ENCODE measurements at places on chromosomes 12 and 14. TPM values are rescaled to one million over a fixed set of nuclear protein-coding genes. Genes with fewer than 3 reads are reported as not detected.

GRCh38 chr12:31868965-31869364 is 90.2 kb upstream of the RESF1 start:
- peak; percentile 84 for DNase-seq

GRCh38 chr12:65699251-65699650 is 125.0 kb upstream of the HMGA2 start:
- peak; percentile 15 for DNase-seq

DNA sequence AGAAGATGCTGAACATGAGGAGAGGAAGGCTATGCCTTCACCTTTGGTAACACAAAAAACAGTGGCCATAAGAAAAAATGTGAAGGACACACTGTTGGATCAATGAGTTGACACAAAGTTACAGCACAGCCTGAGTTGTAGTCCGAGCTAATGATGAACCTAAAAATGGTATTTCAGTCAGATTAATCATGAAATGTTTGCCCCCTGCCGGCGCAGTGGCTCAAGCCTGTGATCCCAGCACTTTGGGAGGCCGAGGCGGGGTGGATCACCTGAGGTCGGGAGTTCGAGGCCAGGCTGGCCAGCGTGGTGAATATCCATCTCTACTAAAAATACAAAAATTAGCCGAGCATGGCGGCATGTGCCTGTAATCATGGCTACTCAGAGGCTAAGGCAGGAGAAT is 1.3 kb upstream of the CAPRIN2 start:
- DNase-seq = no peak

The COA8 gene
- total RNA-seq = 23.2 TPM

DNA sequence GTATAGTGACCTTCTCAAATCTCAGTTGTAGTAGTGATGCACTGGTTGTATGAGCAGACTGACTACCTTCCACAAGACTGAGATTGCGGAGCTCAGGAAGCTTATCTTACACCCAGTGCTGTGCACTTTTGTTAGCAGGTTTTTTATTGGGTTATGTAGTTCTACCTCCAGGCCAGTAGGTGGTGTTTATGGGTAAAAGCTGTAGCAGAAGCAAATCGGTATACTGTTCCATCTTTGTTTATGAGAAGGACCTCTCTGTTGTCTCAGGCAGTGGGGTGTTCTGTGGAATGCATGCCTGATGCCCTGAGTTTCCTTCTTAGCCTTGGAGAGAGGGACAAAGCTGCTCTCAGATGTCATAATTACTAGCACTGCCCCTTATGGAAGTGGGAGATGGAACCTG is 217.8 kb downstream of the LRFN5 start:
- DNase-seq = no peak

GRCh38 chr12:94636462-94637085 is 13.8 kb downstream of the TMCC3 start:
- no peak for DNase-seq

DNA sequence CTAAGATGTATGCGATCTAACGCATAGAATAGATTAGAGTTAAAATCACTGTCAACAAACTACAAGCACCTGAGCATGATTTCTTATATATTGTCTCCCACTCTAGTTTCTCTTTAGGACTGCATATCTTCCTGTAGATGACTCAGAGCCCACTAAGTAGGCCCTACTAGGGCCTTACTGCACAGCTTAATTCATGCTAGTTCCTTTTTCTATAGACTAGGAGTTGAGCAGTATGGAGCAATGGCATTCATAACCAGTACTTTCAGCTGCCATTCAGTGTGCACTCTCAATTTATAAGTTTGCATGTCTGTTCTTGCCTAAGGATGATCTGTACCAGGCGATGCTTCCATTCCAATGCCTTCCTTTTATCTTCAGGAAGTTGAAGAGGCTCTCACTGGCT is 103.5 kb downstream of the METTL25 start:
- no peak for DNase-seq

GRCh38 chr14:72945356-72946027 is 19.2 kb downstream of the DCAF4 start:
- DNase-seq = no peak

The OS9 gene
- 156 TPM for total RNA-seq

GRCh38 chr12:107654873-107655272 is 30.7 kb upstream of the PWP1 start:
- no peak for DNase-seq

DNA sequence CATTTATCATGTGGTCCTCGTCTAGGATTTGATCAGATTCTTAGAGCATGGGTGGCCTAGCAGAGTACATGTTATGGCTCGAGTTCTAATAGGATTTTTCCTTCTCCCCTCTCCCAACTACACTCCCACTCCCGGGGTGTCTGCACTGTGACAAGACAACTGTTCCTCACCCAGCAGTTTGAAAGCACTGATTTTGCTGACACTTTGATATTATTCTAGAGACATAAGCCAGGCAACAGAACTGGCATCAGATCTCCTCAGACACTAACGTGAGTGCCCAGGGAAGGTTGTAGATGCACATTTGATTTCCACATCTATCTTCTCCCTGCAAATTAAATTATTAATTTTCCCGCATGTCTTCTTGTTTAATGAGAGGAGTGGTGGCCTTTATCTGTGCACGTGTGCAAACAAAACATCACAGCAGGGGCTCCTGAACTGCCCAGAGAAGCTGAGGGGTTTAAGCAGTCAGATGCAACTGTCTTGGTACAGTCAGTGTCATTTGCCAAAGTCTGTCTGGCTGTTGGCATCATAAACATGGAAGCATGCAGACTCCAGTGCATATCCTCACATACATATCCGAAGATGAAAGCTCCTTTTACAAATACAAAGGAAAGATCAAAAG is 491.8 kb downstream of the NPAS3 start:
- no peak for DNase-seq

DNA sequence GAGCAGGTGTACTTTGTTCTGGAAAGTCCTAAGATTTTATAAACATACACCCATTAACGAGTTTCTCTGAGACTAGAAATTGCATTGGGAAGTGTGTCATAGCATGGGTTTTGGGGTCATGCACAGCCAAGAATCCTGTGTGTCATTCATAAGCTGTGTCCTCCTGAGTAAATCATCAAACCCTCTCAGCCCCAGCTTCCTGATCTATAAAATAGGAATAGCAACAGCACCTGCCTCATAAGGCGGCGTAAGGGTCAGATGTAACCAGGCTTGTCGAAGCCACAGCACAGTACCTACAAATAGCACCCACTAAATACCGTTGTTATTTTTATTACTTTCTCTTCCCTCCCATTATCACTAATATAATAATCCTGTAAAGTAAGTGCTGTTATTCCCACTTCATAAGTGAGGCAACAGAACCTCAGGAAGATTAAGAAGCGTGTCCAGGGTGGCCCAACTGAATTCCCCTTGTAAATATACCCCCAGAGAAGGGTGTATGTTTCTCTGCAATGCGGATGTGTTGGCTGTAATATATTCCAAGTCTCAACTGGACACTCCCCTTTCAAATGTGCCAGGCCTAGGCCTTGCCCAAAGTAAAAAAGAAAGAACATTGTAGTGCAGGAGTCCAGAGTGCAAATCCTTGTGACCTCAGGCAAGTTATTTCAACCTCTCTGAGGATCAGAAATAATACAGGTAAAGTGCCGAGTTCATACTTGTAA is 188.3 kb upstream of the BCL2L14 start:
- DNase-seq = no peak

GRCh38 chr12:108972358-108972757 is 48.5 kb downstream of the SVOP start:
- peak; percentile 19 for DNase-seq

GRCh38 chr12:41339784-41340183 is 151.7 kb downstream of the PDZRN4 start:
- no peak for DNase-seq

- no peak for DNase-seq
These were observed 18.5 kb upstream of the CD9 start for GRCh38 chr12:6181583-6182278.

DNA sequence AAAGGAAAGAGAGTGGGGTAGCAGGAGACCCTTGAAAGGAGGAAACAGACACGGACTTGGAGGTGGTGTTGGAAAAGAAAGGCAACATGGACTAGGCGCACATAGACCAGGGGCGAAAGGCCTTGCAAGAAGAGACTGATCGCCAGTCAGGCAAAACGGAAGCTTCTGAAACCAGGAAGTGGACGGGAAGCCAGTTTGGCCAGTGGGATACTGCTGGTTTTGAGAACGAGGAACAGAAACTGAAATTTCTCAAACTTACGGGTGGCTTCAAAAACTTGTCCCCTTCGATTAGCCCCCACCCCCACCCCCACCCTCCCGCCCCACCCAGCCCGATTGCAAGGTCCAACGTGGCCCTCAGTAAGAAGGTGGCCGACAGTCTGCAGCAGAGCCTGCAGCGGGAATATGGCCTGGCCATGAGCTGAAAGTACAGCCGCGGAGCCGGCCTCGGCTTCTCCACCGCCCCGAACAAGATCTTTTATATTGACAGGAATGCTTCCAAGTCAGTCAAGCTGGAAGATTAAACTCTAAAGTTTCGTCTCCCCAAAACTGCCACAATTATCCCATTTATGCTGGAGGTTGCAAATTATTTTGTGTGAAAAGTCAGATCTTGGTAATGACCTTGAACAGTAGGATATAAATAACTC is 364.7 kb downstream of the BCAT1 start:
- DNase-seq = no peak

The P2RX7 gene
- 3.1 TPM for total RNA-seq

The BCL11B gene
- total RNA-seq = under 0.01 TPM

- DNase-seq = no peak
These were observed 19.5 kb downstream of the KCNA5 start for GRCh38 chr12:5063149-5063548.

GRCh38 chr14:100374270-100374669 is 51.1 kb downstream of the SLC25A47 start:
- no peak for DNase-seq

DNA sequence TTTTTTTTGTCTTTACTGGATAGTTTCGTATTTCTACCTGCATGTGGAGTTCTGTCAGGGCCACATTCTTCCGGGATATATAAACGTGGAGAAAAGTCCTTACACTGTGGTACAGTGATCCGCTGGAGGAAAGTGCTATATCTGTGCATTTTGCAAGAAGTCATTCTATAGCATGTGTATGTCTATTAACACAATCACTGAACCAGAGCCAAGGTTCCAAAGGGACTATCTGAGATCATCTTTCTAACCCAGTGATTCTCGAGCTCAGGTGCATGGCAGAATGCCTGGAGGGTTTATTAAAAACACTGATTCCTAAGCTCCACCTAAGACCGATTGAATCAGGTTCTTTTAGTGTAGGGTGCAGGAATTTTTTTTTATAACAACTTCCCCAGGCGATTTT is 354.0 kb downstream of the NRXN3 start:
- no peak for DNase-seq

DNA sequence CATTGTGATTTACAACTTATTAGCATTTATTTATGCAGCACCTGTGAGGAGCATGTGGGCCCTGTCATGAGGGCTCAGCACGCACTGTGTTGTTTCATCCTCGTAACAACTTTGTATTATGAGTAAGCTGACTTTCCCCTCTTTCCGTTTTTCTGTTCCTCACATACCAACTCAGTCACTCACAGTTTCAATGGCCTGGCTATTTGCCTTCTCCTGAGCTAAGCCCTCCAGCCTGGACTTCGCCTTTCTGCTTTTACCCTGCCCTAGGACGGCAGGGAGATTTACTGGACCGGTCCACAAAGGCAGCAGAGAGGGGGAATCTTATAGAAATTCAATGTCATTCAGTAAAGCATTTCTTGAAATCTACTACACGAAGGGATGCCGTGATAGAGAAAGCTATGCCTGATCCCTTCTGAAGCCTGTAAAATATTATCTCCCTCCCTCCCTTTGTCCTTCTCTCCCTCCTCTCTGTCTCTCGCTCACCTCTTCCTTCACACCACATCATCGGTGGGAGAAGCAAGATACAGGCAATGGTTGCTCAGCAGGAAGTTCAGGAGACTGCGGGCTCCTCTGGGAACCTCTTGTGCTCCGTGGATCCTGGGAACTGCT is 219.2 kb upstream of the TBX3 start:
- DNase-seq = no peak

The PRPF40B gene
- 1.5 TPM for total RNA-seq

- DNase-seq = peak; percentile 96
These were observed 54.4 kb downstream of the SPPL3 start for GRCh38 chr12:120849765-120850164.

The GRIP1 gene
- not detected for total RNA-seq

GRCh38 chr12:46546634-46547273 is 174.2 kb upstream of the SLC38A2 start:
- DNase-seq = no peak

DNA sequence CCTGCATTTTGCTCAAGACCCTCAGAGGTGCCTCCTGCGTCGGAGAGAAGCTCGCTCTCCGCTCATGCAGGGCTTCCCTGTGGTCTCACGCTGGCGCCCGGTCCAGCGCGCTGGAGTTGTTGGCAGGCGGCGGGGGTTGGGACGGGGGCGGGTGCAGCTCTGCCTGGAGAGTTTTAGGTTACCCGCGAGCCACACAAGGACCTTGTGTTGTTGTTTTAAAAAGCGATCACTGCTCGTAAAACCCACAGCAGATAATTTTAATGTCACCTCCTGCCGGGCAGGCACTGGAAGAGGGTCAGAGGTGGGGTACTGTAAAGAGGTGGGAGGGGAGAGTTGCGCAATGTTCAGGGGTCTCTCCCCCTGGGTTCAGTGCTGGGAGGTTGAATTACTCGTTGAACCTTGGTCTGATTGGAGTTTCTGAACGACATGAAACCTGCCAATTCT is 850 bp downstream of the SMOC1 start:
- DNase-seq = no peak

- no peak for DNase-seq
These were observed 31.1 kb downstream of the SH2B3 start for GRCh38 chr12:111436811-111437210.

DNA sequence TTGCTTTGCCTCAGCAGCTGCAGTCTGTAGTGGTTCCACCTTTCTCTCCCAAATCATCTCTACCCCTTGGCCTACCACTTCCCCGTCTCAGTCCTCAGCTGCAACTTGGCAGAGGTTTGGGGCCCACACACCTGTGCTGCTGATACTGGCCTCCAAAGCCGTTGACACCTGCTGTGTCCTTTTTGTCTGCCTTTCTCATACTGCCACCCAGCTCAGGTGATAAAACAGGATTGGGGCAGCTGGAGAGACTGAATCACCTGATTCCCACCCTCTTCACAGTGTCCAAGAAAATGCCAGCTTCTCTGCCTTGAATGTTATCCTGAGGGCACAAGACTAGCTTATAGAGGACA is 103.7 kb downstream of the ETV6 start:
- DNase-seq = no peak

- DNase-seq = peak; percentile 50
These were observed 890 bp downstream of the SPTLC2 start for GRCh38 chr14:77615361-77616132.

- no peak for DNase-seq
These were observed 428.2 kb downstream of the RAD51B start for GRCh38 chr14:68247676-68248268.

The RNF34 gene
- total RNA-seq = 116 TPM

DNA sequence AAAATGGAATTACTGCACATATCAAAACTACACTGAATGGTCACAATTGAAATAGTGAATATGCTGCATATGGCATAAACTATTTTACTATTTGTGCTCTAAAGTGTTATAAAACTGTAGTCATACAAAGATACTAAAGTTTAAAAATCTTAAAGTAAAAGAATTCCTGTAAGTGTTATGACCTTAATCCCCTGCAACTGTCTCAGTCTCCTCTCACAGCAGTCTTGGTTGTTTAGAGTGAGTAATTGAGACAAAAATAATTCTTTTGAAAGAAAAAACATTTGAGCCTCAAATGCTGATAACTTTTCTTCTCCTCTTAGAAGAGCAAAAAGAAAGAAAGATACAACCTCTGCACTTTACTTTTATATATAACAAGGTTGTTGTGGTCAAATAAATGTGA is 99.9 kb downstream of the SYT1 start:
- no peak for DNase-seq

Measured in lung microvascular endothelial cell (primary cell).